Fibroblast of villous mesenchyme (primary cell): ENCODE measurements at places on chromosomes 13 and 19. TPM values are rescaled to one million over a fixed set of nuclear protein-coding genes. Genes with fewer than 3 reads are reported as not detected.

Gene CD37
- total RNA-seq, result not detected in 2 replicates

Gene TMPRSS9
- total RNA-seq, result not detected in 2 replicates

Gene GAPDHS
- not detected in 2 replicates for total RNA-seq

Gene ZNRF4
- not detected in 2 replicates for total RNA-seq

Gene SF3A2
- 24.6 and 25.1 TPM in 2 replicates for total RNA-seq

Gene S1PR5
- total RNA-seq, result 1.3 and 2.9 TPM in 2 replicates

Gene MYCBP2
- total RNA-seq, result 84.6 and 99.5 TPM in 2 replicates

Gene PROZ
- total RNA-seq, result under 0.01 TPM in 1 of 2 replicates, not detected in the other

Gene LILRA2
- not detected in 2 replicates for total RNA-seq

Gene ZNF729
- not detected in 2 replicates for total RNA-seq

Gene KATNAL1
- 29.0 and 35.4 TPM in 2 replicates for total RNA-seq

Gene TNFRSF19
- 95.7 and 139 TPM in 2 replicates for total RNA-seq

Gene TLE2
- 0.32 and 1.7 TPM in 2 replicates for total RNA-seq

Gene APOC4
- not detected in 2 replicates for total RNA-seq

Gene CYP2A6
- total RNA-seq, result not detected in 2 replicates

Gene RELB
- total RNA-seq, result 10.6 and 13.8 TPM in 2 replicates

Gene PTPRS
- 114 and 123 TPM in 2 replicates for total RNA-seq

Gene CYP4F8
- under 0.01 TPM in 1 of 2 replicates, not detected in the other for total RNA-seq

Gene ZNF45
- total RNA-seq, result 18.4 and 25.5 TPM in 2 replicates

Gene CATSPERD
- not detected in 2 replicates for total RNA-seq

Gene SLC17A7
- total RNA-seq, result not detected in 2 replicates

Gene FFAR3
- total RNA-seq, result not detected in 2 replicates

Gene PGLYRP2
- not detected in 2 replicates for total RNA-seq

Gene CDX2
- not detected in 2 replicates for total RNA-seq

Gene ZNF491
- total RNA-seq, result 1.3 and 2.2 TPM in 2 replicates

Gene ERICH4
- not detected in 2 replicates for total RNA-seq

Gene C13orf46
- total RNA-seq, result under 0.01 TPM in 2 replicates

Gene NLRP9
- total RNA-seq, result not detected in 2 replicates

Gene ZNF256
- total RNA-seq, result 4.8 and 5.2 TPM in 2 replicates

Gene DLEU7
- not detected in 2 replicates for total RNA-seq

Gene LPAR6
- 10.3 and 16.4 TPM in 2 replicates for total RNA-seq

Gene ZNF285
- total RNA-seq, result 1.6 and 3.9 TPM in 2 replicates

Gene ARL11
- not detected in 2 replicates for total RNA-seq

Gene KPTN
- total RNA-seq, result 2.6 and 3.9 TPM in 2 replicates

Gene AMH
- total RNA-seq, result 0.32 and 1.3 TPM in 2 replicates

Gene ZNF442
- total RNA-seq, result 0.64 and 1.3 TPM in 2 replicates

Gene SRRM5
- total RNA-seq, result under 0.01 TPM in 2 replicates

Gene LGALS7B
- not detected in 2 replicates for total RNA-seq

Gene ELAVL3
- not detected in 2 replicates for total RNA-seq
